ENCODE measurements at places on chromosomes 11 and 22.

DNA sequence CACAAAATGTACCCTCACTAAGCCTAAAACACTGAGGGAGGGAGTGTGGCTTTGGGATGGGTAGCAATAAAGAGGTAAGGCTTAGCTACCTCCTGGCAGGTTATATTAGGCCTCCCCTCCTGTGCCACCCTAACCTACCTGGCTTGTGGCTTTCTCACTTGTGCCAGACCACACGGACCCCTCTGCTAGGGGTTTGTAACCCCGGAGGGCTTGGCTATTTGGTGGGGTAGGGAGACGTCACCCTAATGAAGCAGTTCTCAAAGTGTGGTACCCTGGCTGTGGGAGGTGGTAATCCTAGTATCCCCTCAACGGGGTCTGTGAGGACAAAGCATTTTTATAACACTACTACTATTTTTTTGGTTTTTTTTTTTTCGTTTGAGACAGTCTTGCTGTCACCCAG lies 9.0 kb upstream of the MCM5 start:
- DNase-seq = no peak

DNA sequence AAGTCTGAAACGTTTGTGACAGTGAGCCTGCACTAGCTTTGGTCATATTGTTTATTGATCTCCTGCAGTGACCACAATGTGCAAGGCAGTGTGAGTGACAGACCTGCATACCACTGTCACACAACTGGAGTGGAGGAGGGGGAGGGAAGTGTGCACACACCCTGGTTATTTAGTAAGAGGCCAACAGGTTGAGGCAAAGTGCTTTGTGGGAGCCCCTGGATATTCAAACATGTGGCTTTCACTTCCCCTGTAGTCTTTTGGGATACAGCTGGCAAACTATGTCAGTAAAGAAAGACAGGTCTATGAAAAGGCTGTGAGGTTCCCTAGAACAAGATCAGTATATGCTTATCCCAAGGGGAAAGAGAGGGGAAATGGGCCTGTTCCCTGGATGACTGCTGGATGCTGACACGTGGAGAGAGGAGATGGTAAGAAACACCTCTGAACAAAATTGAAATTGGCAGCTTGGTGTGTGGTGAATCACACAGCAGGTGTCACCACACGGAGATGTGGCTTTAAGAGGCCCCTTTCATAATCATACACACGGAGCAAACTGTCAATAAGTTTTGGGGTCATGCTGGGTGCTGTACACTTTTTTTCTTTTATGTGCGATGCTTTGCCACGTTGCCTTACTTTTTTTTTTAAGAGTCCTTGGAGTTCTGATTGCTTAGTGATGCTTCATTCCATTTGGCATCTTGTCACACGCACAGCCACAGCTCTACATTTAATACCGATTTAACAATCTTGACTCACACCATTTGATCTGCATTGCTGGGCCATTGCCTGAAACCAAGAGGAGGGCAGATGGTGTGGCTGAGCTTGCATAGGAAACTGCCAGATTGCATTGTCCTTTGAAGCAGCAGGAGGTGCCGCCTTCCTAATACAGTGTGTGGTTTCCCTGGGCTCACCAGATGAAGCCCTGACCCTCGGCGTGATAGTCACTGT lies 11.3 kb downstream of the OSBP2 start:
- peak; percentile 67 for DNase-seq

GRCh38 chr11:16981651-16982194 lies 32.5 kb downstream of the PLEKHA7 start:
- peak; percentile 56 for DNase-seq

GRCh38 chr11:66126808-66127555 lies 56.9 kb downstream of the PACS1 start:
- DNase-seq = peak; percentile 49

DNA sequence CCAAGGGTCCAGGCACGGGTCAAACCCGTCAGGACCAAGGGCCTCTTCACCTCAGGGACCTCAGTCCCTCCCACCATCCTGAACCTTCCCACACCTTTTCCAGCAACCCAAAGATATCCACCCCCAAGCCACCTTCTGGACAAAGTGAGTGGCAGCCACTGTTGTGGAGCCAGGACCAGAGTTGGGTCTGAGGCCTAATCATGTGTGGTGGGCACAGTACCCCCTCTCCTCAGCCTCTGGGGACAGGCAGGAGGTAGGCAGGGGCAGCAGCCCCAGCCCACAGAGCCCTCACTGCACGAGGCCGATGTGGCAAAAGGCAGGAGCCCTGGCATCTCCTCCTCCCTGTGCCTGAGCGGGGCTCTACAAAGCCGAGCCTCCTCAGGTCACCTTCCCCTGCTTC lies 2.5 kb downstream of the KCNJ11 start:
- DNase-seq = no peak

DNA sequence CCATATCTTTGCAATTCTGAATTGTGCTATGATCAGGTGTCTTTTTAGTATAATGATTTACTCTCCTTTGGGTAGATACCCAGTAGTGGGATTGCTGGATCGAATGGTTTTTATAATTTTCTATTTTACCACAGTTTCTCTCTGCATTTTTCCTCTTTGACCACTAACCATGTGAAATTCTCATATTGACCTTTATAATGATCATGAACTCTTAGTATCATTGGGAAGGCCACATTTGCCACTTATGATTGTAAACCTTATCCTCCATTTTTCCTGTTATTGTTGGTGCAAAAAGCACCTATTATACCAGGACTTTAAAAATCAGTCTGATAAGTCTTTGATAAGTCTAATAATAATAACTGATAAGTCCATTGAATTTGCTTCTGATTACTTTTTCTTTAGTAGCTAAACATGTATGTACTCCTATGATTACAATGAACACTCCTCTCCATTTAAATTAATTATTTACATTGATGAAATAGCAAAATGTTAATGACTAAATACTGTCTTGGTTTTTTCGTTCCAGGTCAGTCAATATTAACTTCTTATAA lies 9.6 kb downstream of the NEAT1 start:
- DNase-seq = no peak

DNA sequence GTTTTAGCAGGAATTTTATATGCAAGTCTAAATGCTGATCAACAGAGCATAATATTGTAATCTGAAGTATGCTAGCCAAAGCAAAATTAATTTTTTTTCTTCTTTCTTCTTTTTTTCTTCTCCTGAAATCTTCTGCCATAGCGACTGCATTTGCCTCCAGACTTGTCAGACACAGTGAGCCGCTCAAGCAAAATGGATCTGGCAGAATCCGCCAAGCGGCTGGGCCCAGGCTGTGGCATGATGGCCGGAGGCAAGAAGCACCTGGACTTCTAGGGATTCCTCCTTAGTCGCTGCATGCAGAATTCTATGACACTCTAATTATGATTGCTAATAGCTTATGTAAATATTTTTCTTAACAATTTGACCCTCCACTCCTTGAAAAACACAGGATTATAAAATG lies 27.9 kb downstream of the PAX6 start:
- no peak for DNase-seq

DNA sequence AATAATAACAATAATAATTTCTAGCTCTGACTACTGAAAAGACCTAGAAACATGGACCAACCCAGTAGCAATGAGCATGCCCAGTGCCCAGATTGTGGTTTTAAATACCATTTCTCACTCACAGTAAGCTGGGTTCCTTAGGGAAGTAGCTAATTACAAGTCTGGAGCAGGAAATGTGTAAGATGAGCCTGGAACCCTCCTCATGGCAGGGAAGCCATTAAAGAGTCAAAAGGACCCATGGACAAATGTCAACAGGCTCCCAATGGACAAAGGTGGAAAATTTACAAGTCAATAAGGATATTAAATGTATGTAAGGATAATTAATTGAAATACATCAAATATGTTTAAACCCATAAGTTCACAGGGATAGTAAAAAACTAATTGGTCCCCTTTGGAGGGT lies 10.6 kb upstream of the CSNK2A3 start:
- DNase-seq = no peak

DNA sequence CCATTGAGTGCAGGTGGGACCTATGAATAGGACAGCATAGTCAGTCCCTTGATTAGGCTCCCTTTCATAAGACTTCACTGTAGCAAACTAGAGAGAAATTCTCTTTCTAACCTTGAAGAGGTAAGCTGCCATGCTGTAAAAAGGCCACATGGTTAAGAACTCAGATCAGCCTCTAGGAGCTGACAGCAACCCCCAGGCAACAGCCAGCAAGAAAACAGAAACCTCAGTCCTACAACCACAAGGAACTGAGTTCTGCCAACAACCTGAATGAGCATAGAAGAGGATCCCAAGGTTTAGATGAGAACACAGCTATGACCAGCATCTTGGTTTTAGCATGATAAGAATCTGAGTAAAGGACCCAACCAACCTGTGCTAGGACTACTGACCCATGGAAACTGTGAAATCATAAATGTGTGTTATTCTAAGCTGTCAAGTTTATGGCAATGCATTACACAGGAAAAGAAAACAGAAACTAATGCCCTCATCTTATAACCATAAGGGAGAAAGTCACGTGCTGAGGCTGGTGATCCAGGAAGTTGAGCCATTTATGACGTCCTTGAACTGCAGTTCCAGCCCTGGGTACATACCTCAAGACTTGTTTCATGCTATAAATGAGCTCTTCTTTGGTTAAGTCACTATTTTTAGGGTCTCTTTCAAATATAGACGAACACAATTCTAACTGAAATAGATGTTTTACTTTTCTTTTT lies 43.3 kb downstream of the RAB38 start:
- no peak for DNase-seq

DNA sequence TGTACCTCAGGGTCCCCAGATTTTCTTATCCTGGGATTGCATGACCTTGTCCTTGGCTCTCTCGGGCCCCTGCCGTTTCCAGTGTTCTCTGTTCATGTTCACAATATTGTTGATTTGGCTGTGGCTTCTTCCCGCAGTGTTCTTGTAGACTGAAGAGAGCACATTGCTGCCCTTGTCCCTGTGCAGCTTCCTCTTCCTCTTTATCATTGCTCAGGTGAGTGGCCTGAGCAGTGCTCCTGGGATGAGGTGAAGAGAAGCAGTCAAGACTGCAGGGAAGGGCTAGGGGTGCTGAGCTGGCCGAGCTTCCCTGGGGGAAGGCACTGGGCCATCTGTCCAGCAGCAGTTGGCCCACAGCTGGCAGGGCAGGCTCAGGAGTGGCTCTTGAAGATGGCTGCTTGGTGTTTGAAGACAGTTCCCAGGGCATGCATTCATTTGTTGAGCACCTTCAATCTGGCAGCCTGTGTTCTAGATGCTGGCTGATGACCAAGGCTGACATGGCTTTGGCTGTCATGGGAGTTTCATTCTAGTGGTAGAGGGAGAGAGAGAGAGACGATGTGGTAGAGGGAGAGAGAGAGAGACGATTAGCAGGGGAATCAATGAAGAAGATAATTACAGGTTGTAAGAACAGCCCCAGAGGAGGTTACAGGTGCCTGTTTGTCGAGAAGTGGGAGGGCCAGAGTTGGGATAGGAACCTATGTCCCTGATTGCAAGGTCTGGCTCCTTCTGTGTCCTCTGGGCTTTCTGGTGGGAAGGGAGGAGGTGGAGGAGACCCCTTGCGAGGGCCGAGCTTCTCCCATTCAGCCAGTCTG lies 17.4 kb downstream of the BMAL1 start:
- DNase-seq = no peak

DNA sequence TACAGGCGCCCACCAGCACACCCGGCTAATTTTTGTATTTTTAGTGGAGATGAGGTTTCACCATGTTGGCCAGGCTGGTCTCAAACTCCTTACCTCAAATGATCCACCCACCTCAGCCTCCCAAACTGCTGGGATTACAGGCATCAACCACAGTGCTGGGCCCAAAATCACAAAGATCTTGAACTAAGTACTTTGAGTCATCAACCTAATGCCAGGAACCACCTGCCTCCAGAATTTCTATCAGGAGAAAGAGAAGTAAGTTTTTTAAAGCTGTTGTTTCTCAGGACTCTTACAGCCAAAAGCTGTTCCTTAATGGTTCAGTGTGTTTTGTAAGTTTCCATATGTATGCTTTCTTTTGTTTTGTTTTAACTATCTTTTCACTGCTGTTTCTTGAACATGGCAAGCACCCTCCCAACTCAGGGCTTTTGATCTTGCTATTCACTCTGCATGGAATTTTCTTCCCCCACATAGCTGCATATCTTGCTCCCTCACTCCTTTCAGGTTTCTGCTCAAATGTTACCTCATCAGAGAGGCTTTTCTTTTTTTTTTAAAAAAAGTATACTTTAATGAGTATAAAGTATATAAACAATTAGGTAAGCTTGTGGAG lies 6.0 kb upstream of the PAK1 start:
- DNase-seq = no peak

DNA sequence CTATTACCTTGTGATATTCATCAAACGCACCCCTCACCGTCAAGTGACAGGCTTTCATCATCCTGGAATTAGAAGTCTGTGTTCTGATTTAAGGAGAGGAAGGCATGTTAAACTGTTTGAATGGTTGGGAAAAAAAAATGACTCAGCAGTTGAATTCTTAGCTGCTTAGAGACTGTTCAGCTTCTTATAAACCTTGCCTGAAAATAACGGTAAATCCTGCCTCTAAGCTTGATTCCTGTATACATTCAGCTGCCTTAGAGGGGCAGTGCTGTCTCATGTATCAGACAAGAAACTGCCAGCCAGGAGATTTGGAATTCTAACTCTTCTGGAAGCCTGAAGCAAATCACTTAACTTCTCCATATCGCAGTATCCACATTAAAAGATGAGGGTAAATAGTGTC lies 437.4 kb downstream of the JRKL start:
- DNase-seq = no peak

- no peak for DNase-seq
These were observed 888.5 kb downstream of the NTM start for GRCh38 chr11:132258875-132259274.

GRCh38 chr11:44680982-44681597 lies 45.7 kb upstream of the TSPAN18 start:
- DNase-seq = no peak

GRCh38 chr11:6260207-6260726 lies 629 bp downstream of the CCKBR start:
- DNase-seq = no peak

- DNase-seq = no peak
These were observed 1.4 kb downstream of the LIPT2 start for GRCh38 chr11:74492084-74492483.

DNA sequence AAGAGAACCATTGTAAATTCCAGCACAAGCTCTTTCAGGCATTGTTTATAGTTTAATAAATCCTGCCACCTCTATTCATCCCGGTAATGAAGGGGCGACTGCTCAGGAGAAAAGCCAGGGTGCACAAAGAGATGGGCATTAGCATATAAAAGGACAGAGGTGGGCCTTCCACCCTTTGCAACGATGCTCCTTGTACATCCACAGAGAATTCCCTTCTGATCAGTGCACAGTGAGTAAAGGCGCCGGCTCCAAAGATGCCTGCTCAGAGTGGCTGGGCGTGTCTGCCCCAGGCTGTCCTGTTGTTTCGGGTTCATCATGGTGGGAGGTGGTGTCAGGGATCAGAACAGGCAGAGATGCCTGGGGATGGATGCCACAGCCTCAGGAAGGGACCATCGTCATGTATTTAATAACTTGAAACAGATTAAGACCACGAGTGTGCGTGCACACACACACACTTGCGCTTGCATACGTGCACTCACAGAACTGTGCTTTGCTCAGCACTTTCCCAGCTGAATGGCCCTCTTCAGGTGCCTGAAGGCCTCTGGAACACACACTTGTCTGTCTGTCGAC lies 305.0 kb downstream of the TBC1D22A start:
- no peak for DNase-seq
